ENCODE measurements at places on chromosomes 1 and 21.
A peak's percentile ranks its signal among the peaks of the same experiment; 100 is the strongest.

- DNase-seq, result no peak
These were observed 28.3 kb downstream of the RAB3GAP2 start for GRCh38 chr1:220243947-220244346.

- DNase-seq, result no peak
These were observed 190.8 kb downstream of the PRDM2 start for GRCh38 chr1:13890766-13891165.

GRCh38 chr1:89610457-89611011 lies 22.4 kb upstream of the LRRC8C start:
- no peak for DNase-seq

GRCh38 chr1:226548256-226549093 lies at the start of gene STUM:
Gene STUM, plus strand, starts transcription at chr1:226548764. Its CDS starts 141 bp downstream, at chr1:226548905.
- no peak for DNase-seq

- no peak for DNase-seq
These were observed 127.9 kb downstream of the URB2 start for GRCh38 chr1:229753764-229754551.

GRCh38 chr1:248686815-248687214 lies 15.8 kb downstream of the OR14I1 start:
- DNase-seq, result no peak

GRCh38 chr21:34129901-34130715 lies 56.7 kb downstream of the MRPS6 start:
- no peak for DNase-seq

GRCh38 chr1:203549309-203549708 lies 55.4 kb downstream of the OPTC start:
- no peak for DNase-seq

DNA sequence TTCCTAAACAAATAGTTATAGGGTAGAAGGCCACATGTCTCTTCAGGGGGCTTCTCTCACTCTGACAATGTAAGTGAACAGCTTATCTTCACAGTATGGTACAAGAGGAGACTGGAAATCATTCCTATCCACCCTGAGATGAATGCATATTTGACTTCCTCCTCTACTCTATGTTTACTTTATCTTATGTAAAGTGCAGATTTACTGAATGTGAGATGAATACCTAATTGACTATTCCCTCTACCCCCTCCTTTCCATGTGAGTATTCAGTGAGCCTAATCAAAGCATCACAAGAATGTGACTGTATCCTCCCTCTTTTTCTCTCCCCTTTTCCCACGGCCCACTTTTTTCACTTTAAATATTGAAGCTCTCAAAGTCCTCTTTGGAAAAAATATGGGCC lies 132.5 kb downstream of the BACH1 start:
- no peak for DNase-seq

DNA sequence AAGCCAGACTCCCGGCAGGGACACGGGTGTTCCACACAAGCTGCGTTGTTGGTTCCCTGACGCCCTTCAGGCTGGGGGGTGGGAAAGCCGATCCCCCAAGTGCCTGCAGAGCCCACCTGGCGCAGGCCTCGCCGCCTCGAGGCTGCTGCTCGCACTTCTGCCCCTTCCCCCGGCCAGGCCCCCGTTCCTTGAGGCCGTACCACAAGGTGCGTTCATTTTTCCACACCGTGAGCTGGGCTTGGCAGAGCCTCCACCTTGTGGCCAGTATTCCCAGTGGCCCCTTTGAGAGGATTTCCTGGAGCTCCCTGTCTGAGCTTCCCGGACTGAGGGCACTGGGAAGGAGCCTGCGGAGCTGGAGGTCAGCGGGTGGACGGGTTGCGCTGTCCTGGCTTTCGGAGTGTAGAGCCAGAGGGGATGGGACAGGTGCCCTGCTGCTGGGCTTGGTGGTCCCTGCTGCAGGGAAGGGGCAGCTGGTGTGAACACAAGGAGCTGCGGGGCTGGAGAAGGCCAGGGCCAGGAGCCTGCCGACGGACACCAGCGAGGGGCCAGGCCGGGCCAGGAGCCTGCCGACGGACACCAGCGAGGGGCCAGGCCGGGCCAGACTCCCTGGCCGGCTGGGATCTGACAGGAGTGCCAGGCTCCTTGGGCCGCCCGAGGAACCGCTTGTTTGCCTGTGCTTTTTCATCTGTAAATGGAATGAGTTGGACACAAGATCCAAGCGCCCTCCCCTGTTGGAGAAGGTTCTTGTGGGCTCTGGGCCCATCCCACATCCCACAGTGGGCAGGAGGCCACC lies 18.4 kb downstream of the PDXK start:
- DNase-seq, result no peak

DNA sequence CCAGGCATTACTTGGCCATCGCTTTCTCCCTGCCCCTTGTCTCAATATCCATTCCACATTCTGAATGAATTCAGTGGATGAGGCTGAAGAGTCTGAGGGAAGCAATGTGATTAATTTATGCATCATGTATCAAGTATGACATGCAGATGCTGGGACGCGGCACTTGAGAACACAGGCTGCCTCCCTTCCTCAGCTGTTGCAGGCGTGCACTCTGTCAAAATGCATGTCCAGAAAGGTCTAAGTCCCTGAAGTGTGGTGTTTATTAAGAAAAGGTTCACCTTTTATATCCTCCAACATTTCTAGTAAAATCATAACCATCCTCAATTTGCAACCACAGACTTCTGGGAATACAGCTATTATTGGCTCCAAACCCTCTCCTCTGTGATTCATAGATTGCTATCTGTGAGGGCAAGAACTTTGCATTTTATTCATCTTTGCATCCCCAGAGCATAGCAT lies 22.6 kb upstream of the RAB3GAP2 start:
- DNase-seq, result no peak

DNA sequence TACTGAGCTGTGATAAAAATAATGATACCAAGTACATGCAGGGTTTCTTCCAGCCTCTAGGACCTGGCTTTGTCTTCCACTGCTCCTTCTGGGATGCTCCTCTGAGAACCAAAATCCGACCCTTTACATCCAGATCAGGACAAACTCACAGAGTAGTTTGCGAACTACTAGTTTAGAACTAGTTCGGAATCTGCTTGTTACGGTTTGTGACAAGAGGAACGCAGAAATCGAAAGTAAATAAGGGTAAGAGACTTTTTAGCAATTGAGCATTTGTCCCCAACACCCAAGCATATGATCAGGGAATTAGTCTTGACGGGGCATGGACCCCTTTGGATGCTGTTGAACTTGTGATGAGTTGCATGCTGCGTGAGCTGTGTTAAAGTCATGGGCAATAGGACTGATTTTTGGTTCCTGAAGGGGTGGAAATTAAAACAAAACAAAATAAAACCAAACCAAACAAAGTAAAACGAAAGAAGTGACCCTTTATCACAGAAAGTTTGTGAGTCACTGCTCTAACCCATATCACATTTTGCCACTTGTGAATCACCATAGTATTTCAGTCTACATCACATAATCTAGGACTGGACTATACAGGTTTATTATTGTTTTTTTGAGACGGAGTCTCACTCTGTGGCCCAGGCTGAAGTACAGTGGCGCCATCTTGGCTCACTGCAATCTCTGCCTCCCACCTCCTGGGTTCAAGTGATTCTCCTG lies 35.7 kb upstream of the ERRFI1 start:
- no peak for DNase-seq

DNA sequence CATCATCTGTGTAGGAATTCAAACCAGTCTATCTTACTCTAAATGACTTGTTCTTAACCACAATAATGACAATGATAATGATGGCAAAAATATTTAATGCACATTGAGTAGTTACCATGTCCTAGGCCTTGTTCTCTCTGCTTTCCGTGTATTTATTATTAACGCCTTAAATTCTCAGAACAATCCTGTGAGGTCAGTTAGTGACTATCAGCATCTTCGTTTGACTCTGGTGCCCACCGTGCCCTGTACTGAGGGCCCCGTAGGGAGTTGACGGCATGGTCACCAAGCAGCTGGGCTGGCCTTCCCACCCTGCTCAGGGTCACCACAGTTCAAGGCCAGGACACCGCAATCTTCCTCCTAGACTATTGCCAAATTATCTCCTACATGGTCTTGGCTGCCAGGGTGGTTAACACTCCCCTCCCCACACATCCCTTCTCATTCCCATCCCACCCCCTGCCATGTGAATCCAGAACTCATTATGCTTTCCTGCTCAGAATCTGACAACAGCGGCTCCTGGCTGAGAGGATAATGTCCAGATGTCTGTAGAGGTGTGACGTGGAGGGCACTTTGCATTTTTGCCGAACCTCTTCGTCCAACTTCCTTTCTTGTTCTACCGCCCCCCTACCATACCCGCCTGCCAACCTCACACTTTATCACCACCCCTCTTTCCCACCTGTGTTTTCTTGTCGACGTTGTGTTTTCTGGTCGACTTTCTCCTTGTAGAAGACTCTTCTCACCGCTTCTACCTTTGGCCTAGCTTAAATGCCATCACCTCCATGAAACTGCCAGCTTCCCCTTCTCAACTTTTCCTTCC lies 33.4 kb downstream of the IGFN1 start:
- DNase-seq, result peak; percentile 8

- no peak for DNase-seq
These were observed 7.0 kb upstream of the VPS26C start for GRCh38 chr21:37273911-37274690.

GRCh38 chr1:160952129-160952510 lies 2.5 kb downstream of the ITLN2 start:
- no peak for DNase-seq

DNA sequence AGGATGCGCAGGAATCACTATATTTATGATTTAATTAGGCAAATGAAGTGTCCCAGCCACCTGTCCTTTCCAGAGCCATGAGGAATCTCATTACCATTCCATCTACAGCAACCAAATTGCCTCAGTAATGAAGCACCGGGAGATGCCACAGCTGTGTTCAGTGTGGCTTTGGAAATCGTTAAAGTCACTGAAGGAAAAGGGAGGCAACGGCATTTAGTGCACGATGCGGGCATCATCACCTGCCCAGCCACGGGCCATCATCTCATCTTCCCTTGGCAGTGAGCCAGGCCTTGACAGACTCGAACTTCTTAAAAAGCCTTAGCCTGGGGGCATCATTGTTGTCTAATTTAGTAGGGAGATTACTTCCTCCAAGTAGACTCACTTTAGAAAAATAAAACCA lies 67.8 kb downstream of the CNIH3 start:
- no peak for DNase-seq

DNA sequence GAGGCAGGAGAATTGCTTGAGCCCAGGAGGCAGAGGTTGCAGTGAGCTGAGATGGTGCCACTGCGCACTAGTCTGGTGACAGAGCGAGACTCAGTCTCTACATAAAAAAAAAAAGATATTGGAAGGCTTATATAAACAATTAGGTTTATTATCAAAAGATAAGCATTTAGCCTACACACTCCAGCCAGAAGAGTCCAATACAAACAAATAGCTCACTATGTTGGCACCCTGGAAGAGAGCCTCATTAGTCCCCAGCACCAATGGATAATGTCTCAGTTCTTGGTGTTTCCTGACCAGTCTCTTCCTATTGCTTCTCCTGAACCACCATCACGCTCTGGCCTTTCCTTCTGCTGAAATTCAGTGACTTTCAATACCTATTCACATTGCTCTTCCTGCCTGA lies 48.6 kb upstream of the ATP1A1 start:
- no peak for DNase-seq

DNA sequence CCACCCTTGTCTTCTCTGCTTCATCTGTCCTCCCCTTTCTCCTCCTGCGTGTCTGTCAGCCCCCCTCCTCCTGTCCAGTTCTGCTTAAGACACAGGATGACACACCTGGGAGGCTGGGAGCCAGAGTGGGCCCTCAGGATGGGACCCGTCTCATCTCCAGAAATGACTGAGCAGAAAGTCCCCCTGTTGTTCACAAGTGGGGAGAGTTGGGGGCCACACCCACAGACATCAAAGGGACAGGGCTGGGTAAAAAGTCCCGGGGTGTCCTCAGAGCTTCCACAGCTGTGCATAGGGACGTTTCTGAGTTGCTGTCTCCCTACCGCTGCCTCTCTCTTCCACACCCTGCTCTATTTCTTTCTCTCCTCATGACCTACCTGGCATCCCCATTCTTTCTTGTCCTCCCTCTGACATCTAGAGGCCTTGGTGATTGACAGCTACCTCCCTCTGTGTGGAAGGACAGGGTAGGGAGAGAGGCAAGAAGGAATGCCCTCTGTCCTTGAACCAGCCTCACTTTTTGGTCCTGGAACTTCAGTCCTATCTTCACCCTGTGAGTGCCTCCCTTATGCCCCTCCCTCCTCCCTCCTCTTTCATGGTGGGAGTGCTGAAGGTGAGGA lies 19.5 kb upstream of the SH2D2A start:
- no peak for DNase-seq

- DNase-seq, result no peak
These were observed 390.1 kb downstream of the PRDM2 start for GRCh38 chr1:14090062-14090461.

GRCh38 chr1:203239526-203240305 lies 10.2 kb upstream of the CHIT1 start:
- DNase-seq, result no peak

DNA sequence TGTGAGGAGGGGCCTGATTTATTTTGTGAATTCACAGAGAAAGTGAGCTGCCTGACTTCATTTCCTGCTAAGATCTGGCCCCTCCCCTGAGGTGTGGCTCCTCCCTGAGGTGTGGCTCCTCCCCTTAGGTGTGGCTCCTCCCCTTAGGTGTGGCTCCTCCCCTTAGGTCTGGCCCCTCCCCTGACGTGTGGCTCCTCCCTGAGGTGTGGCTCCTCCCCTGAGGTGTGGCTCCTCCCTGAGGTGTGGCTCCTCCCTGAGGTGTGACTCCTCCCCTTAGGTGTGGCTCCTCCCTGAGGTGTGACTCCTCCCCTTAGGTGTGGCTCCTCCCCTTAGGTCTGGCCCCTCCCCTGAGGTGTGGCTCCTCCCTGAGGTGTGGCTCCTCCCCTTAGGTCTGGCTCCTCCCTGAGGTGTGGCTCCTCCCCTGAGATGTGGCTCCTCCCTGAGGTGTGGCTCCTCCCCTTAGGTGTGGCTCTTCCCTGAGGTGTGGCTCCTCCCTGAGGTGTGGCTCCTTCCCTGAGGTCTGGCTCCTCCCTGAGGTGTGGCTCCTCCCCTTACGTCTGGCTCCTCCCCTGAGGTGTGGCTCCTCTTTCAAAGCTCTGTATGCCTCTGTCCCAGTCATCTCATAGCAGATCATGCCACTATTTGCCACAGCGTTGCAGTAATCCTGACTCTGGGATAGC lies 26.9 kb upstream of the LRRC3 start:
- DNase-seq, result peak; percentile 27

DNA sequence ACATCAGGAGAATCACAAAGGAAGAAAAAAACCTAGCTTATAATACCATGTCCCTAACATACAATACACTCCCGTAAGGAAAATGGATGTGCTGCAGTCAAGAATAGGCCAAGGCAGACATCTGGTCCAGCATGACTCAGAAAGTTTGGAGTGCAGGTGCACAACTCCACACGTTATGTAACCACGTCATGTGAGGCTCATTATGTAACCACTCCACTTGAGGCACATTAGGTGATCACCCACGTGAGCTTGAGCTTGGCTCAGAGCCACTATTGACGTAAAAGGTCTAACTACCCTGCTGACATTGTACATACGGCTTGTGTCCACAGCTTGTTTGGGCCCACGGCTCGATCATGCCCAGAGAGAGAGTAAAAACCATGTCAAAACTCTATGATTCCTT lies 99.8 kb upstream of the C1orf21 start:
- DNase-seq, result no peak

- DNase-seq, result peak; percentile 82
These were observed 9.1 kb upstream of the MTFR1L start for GRCh38 chr1:25810341-25811299.

Data from WERI-Rb-1 (cell line).